Cardiac fibroblast (primary cell): ENCODE measurements at places on chromosomes 4 and X.

DNA sequence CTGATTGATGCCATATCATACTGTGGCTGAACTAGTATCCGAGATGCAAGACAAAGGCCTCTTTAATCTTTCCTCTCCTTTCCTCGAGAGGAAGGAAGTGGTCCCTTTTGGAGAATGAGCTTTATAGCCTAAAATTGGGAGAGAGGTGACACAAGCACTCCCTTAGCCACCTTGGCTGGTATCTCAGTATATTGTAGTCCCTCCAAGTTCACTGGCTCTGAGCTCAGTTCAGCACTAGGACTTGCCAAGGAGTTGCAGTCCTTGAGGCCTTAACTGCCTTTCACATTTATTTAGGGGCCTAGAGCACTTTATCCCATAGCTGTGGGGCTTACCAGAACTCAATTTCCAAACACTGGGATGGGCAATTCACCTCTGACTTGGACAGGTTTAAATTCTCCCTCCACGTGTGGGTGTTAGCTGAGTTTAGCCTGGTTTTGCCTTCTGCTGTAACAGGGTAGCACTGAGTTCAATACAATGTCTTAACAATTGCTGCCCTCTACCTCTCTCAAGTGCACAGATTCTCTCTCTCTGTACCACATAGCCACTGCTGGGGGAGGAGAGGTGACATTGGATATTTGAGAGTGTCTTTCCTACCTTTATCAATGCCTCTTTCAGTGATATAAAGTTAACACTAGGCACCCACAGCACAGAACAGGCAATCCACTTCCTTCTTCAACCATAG is 216.4 kb downstream of the TECRL start:
- no peak for DNase-seq

DNA sequence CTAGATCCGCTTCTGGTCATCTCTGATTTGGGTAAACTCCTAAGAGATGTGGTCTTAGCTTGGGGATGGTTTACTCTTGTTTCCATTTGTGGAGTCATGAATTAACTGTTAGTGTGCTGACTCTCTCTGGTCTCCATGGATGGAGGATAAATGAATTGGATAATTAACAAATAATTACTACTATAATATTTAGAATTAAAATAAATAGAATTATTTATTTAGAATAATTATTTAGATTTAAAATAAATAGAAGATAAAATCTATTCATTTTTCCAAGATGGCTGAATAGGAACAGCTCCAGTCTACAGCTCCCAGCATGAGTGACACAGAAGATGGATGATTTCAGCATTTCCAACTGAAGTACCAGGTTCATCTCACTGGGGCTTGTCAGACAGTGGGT is 1587.4 kb upstream of the AGA start:
- no peak for DNase-seq

DNA sequence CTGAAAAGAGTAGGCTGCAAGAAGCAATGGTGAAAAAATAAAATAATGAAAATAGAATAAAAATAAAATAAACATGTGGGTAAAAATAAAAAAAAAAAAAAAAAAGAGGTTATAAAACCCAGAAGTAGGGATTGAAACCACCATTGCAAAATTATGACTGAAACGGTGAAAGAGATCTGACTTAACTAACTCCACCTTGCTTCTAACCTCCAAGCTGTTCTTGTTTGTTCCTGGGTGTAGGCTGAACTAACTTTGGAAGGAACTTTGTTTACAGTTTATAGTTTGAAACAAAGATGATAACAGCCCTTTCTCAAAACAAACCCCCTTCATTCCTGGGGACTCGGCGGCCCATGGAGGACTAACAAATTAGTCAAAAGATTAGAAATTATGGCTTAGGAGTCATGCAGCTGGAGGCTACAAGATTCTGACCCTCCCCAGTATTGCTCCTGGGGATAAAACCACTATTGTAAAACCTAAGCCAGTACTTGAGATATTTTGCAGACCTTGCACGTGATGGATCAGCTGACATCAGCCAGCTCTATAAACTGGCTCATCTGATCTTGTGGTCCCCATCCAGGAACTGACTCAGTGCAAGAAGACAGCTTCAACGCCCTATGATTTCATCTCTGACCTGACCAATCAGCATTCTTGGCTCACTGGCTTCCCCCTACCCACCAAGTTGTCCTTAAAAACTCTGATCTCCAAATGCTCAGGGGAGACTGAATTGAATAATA is 30.4 kb downstream of the DDX60L start:
- DNase-seq, result peak; percentile 91

DNA sequence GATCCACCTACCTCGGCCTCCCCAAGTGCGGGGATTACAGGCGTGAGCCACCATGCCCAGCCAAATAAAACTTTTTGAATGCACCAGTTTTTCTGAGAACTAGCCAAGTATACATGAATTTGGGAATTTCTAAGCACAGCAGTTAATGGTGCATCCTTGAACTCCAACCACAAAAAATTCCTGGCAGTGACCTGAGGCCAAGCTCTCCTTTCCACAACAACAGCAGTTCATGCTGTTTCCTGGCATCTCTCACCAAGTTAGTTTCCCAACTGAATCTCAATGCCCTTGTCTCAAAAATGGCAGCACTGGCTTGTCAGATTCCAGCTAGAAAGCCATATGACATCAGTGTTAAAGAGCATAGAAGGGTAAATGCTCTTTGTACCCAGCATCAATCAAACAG is 15.9 kb upstream of the XKRX start:
- DNase-seq, result no peak

GRCh38 chrX:154409222-154409871 is at the start of gene DNASE1L1:
DNASE1L1 (minus strand) TSS chrX:154409254; CDS start chrX:154405568, 3,686 bp downstream.
- DNase-seq, result peak; percentile 92

DNA sequence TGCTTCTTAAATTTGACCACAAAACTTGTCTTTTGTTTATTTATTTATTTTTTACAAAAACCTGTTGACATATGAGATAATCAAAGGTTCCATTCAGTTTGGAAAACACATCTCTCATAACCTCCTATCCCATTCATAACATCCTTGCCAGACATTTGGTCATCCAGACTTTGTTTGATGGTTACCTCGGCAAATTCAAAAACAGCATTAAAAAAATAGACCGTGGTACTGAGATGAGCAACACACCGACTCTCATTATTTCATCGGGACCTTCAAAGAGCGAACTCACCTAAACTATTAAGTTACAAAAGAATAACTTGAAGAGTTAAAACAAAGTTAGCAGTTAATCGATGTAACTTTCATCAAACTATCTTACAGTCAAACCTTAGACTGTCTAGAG is 85.8 kb upstream of the RPS6KA3 start:
- no peak for DNase-seq

DNA sequence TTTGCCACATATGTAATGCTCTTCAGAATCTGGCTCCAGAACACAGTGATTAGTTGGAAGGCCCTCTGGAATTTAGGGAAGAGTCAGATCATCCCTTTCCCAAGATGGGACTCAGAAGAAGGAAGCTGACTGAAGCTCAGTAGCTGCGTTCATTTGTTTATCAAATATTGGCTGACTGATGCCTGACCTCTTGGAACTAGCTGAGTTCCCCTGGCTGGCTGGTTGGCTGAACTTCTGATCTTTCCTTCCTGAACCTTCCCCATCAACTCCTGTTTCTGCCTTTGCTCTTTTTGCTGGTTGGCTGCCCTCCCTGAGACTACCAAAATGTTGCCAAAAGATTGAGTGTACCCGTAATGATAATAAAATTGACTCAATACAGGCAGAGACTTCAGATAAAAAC is 866.5 kb upstream of the INTU start:
- peak; percentile 58 for DNase-seq

DNA sequence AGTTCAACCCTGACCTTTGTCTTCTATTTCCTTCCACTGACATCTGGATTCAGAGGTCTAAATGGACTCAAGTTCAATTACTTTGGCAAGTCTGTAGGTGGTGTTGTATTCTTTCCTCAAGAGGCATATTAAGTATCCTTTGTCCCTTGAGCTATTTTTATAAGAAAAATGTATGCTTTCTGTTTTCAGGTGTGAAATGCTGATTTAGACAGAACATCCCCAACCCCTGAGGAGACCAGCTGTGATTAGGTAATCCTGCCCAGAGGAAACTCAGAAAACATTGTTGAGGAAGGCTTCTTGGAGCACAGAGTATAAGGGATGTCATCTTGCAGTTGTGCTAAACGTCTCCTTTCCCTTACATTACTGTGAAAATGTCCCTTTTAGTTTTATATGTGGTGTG is 46.6 kb upstream of the EGFL6 start:
- DNase-seq, result no peak

DNA sequence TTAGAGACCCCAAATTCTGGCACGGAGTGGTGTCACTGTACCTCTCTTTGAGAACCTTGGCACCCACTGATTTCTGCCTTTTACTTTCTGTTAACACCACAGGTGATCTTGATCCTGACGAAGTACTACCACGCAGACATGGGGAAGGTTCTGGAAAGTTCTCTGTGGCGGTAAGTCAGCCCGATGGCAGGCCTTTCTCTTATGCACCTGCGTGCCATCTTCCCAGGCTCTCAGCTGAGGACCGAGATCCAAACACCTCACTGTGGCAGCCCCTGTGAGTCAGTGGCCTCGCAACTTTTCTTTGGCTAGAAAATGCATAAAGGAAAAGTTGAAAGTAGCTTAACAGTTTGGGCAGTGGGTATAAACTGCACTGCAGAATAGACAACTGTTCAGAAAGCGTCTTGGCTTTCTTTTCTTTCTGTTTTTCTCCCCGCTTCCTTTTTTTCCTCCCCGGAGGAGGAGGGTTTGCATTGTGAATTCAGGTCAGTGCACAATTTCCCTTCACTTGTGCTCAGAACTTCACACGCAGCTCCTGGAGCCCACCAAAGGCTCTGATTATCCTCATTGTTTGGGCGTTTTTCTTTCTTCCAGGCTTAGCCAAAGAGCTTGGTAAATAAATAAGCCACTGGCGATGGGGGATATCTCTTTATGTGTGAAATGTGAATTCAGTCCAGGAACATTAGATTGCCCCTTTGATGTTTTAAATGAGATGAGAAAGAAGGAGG is 38.4 kb downstream of the PSAPL1 start:
- DNase-seq, result no peak

DNA sequence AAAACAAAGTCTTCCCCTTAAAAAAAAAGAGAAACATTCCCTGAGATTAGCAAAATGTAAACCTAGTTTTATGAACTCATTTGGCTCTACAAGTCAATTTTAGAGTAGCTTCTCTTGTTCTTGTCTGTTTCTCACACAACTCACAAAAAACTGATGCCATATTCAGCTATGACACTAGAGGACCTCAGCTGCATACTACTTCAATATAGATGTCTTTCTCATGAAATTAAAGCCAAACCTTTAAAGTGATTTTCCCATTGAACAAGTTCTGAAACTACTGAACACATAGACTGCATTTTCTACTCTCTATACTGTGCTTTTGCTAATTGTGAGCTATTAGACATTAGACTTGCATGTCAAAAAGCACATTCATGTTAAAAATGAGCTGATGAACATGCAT is 49.8 kb downstream of the TBCK start:
- peak; percentile 80 for DNase-seq

DNA sequence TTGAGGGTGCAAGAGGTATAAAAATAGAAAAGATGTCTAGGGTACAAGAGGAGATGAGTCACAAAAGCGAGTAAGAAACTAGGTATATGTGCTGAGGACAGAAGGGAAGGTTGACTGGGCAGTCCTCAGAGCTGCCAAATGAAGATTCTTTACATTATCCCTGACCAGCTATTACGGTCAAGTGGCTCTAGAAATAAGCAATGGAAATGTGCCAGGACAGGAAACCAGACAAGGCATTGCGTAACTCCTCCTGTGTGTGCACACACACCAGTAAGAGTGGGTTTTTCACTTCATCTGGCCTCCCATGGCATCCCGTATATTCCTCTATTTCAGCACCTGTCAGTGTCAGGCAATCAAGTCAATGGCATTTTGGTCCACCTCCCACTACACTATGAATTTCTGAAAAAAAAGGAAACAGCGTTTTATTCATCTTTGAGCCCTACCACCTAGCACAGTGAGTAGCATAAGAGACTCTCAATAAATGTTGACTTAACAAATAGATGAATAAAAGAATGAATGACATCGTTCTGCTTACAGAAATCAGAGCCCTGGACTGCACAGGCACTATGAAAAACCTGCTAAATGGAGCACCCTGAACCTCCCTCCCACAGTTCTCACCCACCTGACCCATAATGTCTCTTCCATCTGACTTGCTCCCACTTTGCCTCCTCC is 62.6 kb upstream of the KLF3 start:
- DNase-seq, result peak; percentile 72

- DNase-seq, result peak; percentile 11
These were observed 171.7 kb upstream of the HCCS start for GRCh38 chrX:10939424-10939823.

- DNase-seq, result no peak
These were observed 36.1 kb downstream of the DMD start for GRCh38 chrX:33175201-33175600.

- no peak for DNase-seq
These were observed 443.9 kb upstream of the INTU start for GRCh38 chr4:127188847-127189246.

DNA sequence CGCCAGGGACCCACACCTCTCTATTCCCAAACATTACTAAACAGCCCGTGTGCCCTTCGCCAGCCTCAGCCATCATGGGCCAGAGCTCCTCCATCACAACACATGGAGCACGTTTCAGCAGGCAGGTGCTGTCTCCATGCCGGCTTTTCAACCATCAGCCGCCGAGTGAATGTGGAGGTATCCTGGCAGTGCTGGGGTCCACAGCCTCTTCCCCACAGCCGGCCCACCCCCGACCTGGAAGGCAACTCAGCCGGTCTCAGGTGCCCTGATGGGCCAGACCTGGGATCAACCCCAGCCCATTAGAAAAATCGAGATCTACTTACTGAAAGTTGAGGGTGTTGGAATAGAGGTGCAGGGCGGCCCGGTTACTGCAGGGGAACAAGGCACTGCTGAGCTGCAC is 3.1 kb downstream of the NAA10 start:
- DNase-seq, result no peak

DNA sequence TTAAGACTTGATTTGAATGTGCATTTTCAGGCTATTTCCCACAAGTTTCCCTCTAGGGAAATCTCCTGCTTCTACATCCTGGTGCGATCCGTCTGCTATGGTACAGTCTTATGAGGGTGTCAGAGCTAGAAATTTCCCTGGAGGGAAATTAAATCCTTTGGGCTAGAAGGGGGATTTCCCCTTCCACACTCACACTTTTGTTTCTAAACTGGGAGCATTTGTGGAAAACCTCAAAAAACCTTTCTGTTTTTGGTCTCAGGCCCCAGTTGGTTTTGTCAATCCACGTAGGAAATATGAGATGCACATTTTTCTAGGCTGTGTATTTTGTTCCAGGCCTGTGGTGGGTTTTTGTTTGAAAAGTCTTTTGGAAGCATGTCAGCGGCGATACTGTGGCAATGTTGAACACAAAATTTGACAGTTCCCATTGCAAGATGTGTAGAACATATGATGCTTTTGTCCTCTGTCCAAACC is 17.8 kb downstream of the HMGB3 start:
- no peak for DNase-seq

DNA sequence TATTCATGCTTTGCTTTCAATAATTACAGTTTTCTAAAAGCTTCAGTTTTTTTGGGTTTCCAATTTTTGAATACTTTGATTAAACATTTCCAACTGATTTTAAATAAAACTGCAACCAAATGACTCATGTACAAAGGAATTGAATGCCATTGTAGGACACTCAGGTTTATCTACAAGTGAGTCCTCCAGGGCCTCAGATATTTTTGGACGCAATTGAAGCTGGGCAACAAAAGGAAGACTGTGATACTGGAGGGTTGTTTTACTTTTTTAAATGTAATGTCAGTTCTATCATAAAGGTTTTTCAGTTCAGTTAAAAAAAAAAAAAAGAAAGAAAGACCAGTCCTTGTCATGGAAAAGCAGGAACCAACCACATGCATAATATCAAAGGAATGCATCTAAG is 64.2 kb downstream of the MAGEA10 start:
- peak; percentile 3 for DNase-seq
